ENCODE measurements at places on chromosomes 5 and 9. TPM values are rescaled to one million over a fixed set of nuclear protein-coding genes. Genes with fewer than 3 reads are reported as not detected.

The NOXA1 gene
- 0.87 TPM for total RNA-seq

The TTF1 gene
- 7.2 TPM for total RNA-seq

The FOXE1 gene
- total RNA-seq: not detected

The UHRF2 gene
- 61.1 TPM for total RNA-seq

The ISL1 gene
- not detected for total RNA-seq

The ZNF883 gene
- 0.22 TPM for total RNA-seq

The GBGT1 gene
- 27.8 TPM for total RNA-seq

The RASGRF2 gene
- total RNA-seq: 20.6 TPM

The OBP2B gene
- total RNA-seq: not detected

The SEMA4D gene
- total RNA-seq: 2.0 TPM

GRCh38 chr5:135032999-135033861, 798 bp downstream of the PITX1 start:
- DNase-seq: peak; percentile 44

- no peak for DNase-seq
Measured at GRCh38 chr5:149221731-149222342, 49.8 kb upstream of the AFAP1L1 start.

DNA sequence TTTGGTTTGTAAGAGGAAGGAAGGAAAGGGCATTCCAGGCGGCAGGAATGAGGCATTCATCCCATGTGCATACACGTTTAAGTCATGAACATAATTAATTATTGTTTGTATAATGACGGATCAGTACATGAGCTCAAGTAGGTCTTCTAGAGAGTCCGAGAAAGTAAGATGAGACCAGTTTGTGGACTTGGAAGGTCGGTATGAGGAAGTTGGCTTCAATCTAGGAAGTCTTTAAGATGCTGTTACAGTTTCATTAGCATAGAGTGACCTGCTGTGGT, 2.1 kb downstream of the GTF3C4 start:
- DNase-seq: peak; percentile 46

DNA sequence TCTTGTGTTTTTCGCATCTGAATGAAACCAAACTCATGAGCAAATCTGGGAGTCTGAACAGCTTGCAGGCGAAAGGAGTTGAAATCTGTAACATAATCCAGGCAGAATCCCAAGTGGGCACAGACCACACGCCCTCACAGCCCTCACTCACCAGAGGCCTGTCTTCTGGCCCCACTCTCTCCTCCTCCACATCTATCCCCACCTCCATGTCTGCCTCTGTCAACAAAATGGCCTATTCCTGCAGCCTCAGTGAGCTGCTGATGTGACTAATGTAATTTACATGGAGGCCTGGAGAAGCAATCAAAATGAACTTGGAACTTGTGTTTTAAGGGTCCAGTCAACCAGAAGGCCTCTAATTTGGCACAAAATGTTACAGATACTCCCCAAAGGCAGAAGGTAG, 136.6 kb downstream of the GNA14 start:
- no peak for DNase-seq

DNA sequence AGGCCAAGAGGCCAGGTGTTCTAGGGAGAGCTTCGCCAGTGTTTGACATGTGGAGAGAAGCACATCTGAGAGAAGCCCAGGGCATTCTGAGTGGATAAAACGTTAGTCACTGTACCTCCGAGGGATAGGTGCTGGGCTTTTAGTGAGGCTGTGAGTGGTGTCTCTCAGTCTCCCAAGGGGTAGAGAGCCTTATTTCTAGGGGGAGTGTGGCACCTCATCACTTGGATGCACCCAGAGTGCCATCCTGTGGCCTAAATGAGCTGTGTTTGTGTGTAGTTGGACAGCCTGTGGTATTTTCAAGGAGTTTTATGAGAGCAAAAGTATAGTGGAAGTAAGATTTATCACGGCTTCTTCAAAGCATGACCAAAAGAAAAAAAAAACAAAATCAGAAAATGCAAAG, 1046.9 kb upstream of the WWC1 start:
- DNase-seq: no peak

DNA sequence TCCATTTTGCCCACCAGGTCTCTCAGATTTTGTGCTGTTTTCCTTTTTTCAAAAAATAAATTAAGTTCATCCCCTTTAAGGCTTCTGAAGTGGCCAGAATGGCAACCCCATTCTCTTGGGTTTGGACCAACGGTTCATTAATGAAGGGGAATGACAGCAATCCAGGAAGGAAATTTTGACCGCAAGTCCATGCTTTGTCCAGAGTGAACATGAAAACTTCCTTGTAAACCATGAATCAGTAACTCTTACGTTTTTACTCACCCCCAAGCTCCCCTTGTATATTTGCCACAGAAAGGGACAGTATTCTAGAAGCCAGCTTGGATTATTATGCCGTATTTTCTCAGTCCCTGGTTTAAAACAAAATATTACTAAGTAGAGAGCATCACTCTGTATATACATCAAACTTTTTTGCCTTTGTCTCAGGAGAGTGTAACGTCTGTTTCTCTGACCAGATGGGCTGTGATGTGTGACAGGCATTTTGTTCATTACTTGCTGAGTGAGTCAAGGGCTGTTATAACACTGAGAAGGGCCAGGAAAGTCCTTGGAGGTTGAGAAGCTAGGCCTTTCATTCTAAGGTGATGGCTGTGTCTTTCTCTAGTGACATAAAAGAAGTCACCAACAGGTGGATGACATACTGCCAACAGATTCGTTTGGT, 148.2 kb downstream of the SMARCA2 start:
- DNase-seq: peak; percentile 70

DNA sequence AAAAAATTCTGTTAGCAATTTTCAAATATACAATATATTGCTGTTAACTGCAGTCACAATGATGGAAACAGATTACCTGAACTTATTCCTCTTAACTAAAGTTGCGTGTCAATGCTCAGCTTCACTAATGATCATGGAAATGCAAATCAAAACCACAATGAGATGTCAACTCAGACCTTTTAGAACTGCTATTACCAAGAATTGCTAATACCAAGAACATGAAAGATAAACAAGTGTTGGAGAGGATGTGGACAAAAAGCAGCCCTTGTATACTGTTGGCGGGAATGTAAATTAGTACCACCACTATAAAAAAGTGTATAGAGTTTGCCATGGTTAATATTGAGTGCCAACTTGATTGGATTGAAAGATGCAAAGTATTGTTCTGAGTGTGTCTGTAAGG, 1409.7 kb upstream of the CDH18 start:
- DNase-seq: no peak

GRCh38 chr5:138979684-138980280, 104.6 kb upstream of the LRRTM2 start:
- DNase-seq: no peak

- DNase-seq: no peak
Measured at GRCh38 chr5:28914297-28914696, 1875.9 kb upstream of the CDH9 start.

- no peak for DNase-seq
Measured at GRCh38 chr5:73672132-73672531, 46.1 kb downstream of the ARHGEF28 start.

- no peak for DNase-seq
Measured at GRCh38 chr5:180334751-180335613, 18.2 kb downstream of the GFPT2 start.

GRCh38 chr5:76781775-76782174, 37.1 kb upstream of the F2RL1 start:
- DNase-seq: no peak

- DNase-seq: no peak
Measured at GRCh38 chr9:77180056-77180455, 2.7 kb downstream of the VPS13A start.

- DNase-seq: no peak
Measured at GRCh38 chr5:36689225-36689624, 82.8 kb downstream of the SLC1A3 start.

DNA sequence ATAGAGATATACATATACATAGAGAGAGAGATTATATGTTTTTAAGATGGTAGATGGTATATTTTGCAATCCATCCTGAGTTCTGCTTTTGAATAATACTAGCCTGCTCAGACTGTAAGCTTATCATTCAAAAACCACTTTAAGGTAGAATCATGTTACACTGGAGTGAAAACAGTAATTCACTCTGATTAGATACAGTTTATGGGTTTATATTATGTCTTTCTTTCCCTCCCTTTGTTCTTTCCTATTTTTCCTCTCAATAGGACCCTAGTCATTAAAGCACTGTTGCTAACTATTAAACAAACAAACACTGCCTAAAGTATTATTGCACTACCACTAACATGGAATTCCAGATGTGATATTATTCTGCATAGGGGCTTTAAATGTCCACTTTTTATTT, 202.0 kb downstream of the ADAMTSL1 start:
- DNase-seq: no peak

- no peak for DNase-seq
Measured at GRCh38 chr5:172315587-172316493, 32.3 kb upstream of the UBTD2 start.

DNA sequence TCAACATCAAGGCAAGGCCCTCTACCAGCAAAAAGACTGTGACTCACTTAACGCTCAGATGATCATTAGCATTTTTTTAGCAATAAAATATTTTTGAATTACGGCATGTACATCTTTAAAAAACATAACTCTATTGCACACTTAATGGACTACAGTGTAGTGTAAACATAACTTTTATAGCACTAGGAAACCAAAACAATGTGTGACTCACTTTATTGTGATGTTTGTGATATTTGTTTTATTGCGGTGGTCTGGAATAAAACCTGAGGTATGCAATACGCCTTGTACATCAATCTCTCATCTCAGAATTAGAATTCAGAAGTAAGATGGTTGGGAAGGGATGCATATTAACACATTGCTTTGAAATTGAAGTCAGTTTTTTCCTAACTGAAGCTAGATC, 106.9 kb upstream of the PTCH1 start:
- DNase-seq: no peak

DNA sequence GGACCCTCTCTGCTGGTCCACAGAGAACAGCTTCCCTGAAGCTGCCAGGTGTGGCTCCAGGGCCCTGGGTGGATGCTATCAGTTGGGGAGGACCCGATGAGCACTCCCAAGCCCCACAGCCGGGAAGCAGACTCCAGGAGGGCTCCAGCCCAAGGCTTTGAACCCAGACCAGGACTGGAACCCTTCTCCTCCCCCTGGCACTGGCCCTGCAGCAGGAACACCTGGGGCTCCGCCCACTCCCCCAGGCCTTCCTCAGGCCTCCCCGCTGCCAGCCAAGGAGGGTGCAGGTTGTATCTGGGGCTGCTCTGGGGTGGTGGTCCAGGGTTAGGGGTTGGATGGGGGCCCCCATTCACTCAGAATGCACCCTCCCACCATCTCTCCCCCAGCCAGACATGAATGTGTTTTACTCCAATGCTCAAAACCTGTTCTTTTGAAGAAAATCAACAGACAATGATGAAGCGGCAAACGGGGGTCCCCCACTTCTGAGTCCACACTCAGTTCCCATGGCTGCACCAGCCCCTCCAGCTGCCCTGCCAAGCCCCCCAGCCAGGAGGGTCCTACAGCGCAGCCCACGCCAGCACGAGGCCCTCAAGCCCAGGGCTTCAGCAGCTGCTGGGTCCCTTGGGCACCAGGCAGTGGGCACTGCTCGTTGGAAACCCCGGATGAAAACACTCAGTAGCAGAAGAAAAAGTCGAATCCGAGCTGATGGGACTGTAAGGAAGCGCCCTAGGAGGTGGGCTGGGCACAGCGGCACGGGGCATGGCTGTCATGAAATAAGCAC, 23.2 kb downstream of the CCDC187 start:
- no peak for DNase-seq

GRCh38 chr9:76895186-76895585, 10.7 kb downstream of the PRUNE2 start:
- no peak for DNase-seq

- DNase-seq: no peak
Measured at GRCh38 chr9:124489222-124489621, 18.0 kb downstream of the NR5A1 start.

GRCh38 chr5:57276353-57276752, 102.5 kb downstream of the GPBP1 start:
- no peak for DNase-seq

DNA sequence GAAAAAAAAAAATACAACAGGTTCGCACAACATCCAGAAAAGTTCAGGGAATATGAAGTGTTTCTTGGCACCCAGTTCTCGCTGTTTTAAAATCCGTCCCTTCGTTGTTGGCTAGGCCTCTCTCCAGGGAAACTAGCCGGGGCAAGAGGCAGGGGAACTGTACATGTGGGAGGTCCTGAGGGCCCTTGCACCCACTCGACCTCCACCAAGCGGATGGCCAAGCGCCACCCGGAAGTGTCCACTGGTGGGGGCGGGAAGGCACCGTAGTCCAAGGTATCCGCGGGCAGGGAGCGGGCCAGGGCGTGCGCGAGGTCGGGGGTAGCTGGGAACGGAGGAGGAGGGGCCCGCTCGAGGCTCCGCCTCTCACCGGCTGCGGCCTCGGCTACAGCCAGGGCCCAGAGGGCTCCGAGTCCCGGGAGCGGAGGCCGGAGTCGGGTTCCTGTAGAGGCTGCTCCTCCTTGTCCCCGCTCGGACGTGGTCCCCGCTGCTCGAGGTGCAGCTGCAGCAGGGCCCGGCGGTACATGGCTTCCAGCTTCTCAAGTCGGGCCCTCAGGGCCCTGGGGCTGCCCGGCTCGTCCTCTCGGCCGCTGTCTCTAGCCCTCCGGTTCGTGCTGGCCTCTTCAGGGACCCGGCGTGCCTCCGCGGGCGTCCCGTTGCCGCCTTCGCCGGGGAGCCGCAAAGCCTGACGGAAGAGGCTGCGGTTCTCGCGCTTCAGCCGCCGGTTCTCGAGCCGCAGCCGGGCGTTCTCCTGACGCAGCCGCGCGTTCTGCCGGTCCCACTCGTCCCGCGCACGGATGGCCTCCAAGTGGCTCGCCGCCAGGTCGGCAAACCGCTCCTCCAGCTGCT, 720 bp downstream of the TUSC1 start:
- DNase-seq: peak; percentile 67

Measured in lung microvascular endothelial cell (primary cell).